A172 (cell line): ENCODE measurements at places on chromosomes 1 and 21. TPM values are rescaled to one million over a fixed set of nuclear protein-coding genes. Genes with fewer than 3 reads are reported as not detected.

DNA sequence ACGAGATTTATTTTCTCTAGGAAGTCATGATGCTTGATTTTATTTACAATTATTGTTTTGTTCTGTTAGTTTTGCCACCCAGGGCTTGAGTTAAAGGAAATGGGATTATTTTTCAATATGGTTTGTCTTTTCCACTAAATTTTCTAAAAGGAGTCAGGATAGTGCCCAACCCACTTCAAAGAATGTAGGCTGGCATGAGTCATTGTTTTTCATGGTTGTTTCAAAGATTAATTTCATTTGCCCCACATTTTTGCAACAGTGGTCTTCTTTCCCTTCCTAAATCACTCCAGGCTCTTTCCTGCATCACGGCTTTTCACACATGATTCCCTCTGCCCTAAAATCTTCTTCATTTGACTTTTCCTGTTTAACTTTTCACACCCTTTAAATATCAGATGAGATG, 2.5 kb downstream of the SLAMF6 start:
- peak; percentile 63 for DNase-seq

GRCh38 chr1:23638786-23639241, 52.8 kb upstream of the RPL11 start:
- DNase-seq = no peak

DNA sequence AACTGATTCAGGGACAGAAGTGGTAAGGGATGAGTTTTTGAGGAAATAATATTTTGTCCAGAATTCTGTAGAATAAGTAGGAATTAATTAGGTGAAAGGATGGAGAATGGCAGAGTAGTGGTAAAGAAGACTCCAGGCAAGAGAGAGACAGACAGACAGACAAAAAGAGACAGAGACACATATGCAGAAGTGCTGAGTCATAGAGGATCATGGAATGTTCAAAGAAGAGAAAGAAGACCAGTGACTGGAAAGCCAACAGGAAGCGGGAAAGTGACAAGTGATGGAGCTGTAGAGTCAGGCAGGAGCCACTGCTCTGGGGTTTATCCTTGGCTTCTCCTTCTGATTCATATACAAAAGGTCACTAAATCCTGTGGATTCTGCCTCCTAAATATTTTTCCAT, 85.9 kb downstream of the UROD start:
- DNase-seq = peak; percentile 21

TRIM67 gene
- total RNA-seq = 0.02 and 0.05 TPM in 2 replicates

AADACL3 gene
- total RNA-seq = not detected in 2 replicates

DNA sequence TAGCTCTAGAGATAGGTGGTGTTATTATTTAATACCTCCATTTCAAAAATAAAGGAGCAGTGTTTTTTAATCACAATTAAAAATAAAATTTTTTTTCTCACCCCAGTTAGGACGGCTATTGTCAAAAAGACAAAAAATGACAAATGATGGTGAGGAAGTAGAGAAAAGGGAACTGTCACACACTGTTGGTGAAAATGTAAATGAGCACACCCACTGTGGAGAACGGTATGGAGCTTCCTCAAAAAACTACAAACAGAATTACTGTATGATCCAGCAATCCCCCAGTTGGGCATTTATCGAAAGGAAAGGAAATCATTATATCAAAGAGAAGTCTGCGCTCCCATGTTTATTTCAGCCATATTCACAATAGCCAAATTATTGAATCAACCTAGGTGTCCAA, 148.7 kb upstream of the NR5A2 start:
- no peak for DNase-seq

ERICH3 gene
- 0.07 TPM in 1 of 2 replicates, not detected in the other for total RNA-seq

DNA sequence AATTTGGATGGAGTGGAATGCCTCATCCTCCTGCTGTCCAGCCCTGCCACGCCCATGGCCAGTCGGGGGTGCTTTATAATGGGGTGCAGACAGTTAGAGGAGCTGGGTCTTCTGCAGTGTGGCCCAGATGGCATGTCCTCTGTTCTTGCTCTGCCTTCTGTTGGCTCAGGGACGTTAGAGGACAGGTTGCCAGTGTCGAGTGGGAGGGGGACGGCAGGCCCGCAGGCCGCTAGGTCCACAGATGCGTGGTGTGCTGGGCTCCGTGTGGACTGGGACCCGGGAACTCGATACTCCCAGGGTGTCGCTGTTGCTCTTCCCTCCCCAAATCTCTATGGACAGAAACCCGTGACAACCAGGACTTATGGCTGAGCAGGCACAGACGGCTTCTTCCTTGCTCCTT, 33.3 kb downstream of the SIM2 start:
- DNase-seq = no peak

DNA sequence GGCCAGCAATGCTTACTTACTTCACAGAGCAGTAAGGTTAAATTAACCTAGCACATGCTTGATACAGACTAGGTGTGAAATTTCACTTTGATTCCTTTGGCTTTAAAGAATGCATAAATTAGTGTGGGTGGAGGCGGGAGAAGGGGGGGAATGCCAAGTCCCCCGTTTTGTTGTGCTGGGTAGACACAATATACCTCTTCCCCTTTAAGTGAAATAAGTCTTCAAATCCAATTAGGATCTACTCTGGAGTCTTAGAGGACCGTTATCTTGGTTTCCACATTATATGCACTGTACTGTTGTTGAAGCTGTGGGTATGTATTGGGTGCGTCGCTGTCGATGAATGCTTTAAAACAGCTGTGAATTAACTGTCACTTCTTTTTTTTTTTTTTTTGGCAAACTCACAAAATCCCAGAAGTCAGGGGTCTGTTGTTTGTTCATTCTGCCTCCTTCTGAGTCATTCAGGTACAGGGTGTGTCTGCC, 1.6 kb upstream of the S1PR1 start:
- no peak for DNase-seq

DNASE2B gene
- not detected in 2 replicates for total RNA-seq

ANKRD65 gene
- 0.12 TPM in 1 of 2 replicates, not detected in the other for total RNA-seq

ITLN2 gene
- total RNA-seq = not detected in 2 replicates

DNA sequence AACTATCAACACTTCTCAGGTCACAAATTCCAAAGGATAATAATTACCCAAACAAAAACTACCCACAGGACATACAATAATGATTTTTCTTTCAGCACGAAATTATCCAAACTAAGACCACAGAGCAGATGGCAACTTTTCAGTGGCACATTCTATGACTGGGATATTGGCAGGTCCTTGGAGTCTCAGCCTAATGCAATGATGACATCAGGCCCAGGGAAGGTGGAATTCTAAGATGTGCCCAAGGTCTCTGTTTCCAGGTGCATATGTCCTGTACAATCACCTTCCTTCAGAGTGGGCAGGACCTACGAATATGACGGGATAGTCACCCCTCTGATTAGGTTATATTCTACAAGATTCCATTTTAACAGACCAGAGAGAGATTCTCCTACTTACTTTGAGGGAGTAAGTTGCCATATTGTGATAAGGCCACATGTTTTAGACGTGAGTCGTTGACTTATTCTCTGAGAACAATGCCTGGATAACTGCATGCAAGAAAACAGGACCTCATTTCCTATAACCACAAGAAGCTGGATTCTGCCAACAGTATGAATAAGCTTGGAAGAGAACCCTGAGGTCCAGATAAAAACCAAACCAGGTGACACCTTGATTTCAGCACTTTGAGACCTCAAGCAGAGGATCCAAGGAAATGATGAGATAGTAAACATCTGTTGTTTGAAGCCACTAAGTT, 69.9 kb downstream of the ZC3H11B start:
- peak; percentile 50 for DNase-seq

GRCh38 chr1:201346337-201346939, 31.0 kb downstream of the TNNT2 start:
- peak; percentile 67 for DNase-seq

GRCh38 chr1:40692429-40692895, 958 bp downstream of the NFYC start:
- no peak for DNase-seq

DNA sequence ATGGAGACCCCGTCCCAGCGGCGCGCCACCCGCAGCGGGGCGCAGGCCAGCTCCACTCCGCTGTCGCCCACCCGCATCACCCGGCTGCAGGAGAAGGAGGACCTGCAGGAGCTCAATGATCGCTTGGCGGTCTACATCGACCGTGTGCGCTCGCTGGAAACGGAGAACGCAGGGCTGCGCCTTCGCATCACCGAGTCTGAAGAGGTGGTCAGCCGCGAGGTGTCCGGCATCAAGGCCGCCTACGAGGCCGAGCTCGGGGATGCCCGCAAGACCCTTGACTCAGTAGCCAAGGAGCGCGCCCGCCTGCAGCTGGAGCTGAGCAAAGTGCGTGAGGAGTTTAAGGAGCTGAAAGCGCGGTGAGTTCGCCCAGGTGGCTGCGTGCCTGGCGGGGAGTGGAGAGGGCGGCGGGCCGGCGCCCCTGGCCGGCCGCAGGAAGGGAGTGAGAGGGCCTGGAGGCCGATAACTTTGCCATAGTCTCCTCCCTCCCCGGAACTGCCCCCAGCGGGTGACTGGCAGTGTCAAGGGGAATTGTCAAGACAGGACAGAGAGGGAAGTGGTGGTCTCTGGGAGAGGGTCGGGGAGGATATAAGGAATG, 505 bp downstream of the LMNA start:
- no peak for DNase-seq

GRCh38 chr1:92952714-92953113, 8.5 kb downstream of the DIPK1A start:
- DNase-seq = no peak

- no peak for DNase-seq
Measured at GRCh38 chr1:155016231-155016831, 13.7 kb downstream of the ZBTB7B start.

SLC6A17 gene
- 0.33 and 0.34 TPM in 2 replicates for total RNA-seq

DNA sequence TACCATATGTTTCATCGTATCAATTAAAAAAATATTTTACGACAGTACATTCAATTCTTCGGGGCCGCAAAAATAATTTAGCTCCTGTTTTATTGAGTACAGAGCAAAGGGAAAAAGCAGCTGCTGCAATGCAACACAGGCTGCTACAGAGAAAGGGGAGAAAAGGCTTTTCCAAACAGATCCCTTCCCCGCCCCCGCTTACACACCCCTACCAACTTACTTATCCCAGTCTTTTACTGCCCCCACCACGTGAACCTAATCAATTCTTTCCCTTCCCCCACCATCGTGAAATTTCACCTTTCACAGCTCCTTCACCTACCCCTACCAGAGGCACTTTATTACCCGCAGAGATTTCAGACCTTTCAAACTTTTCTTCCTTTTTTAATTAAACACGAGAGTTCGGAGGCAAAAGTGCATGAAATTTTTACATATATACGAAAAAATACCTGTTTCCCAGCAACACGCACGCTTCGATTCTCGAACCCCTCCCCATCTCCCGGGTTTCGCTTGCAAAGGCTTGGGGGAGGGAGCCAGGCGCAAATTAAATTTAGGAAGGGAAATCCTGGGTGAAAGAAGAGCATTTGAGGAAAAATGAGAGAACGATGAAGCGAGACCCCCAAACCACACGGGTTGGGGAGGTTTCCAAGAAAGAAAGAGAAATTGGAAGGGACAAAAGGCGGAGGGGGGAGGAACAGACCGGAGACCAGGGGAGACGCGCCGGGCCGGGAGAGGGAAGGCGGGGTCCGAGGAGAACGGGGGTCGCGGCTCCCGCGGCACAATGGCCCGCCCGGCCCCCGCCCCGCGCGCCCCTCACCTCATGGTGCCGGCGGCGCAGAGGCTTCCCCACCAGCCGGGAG, 823 bp downstream of the ENAH start:
- peak; percentile 59 for DNase-seq

FYB2 gene
- total RNA-seq = 0.14 TPM in 1 of 2 replicates, not detected in the other

- DNase-seq = no peak
Measured at GRCh38 chr1:221573756-221574155, 168.1 kb downstream of the DUSP10 start.

PCAT6 gene
- not detected in 2 replicates for total RNA-seq

DNA sequence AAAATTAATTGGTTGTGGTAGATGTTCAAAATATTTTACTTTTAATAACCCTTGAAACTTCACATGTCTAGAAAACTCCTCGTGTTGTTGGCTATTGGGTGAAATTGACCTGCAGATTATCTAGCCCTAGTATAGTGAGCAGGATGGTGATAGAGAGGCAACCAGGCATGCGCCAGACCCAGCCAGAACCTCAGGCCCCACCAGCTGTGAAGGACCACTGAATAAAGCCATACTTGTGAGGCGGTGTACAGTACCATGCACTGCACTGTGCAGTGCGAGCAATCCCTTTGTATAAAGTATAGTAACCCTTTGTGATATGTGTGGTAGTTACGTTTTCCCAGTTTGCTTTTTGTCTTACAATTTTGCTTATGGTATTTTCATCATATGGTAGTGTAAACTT, 8.5 kb downstream of the TTF2 start:
- DNase-seq = no peak

GRCh38 chr1:65166572-65167305, 18.7 kb downstream of the AK4 start:
- DNase-seq = no peak

DNA sequence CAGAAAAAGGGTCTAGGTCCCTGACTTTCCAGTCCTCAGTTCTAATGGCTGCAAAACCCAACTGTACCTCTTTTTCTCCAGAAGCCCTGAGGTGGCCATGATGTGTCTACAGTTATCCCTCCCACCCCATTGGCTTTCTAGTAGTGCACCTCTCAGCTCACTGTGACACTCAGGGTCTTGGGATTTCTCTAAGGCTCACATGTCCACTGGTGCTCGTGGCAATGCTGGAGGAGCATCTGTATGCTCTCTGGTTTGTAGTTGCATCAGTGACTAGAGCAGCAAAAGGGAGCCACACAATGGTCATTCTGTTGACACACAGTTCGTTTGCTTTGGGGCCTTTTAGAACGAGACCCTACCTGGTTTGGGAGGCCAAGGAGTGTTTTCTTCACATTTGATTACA, 81.6 kb upstream of the SYT6 start:
- no peak for DNase-seq

DNA sequence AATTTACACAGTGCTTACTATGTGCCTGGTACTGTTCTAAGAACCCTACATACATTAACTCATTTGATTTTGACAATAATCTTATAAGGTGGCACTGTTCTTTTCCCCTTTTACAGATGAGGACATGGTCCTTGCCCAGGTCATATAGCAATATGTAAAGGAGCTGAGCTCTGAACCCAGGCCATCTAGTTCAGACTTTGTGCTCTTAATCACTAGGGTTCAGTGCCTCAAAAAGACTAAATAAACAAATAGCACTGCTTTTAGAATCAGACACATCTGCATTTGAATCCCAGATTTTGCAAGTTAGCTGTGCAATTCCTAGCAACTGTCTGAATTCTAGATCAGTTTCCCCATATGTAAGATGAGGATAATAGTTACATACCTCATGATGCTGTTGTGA, 8.7 kb upstream of the BCAR3 start:
- DNase-seq = no peak

GRCh38 chr1:38561725-38562124, 297.8 kb downstream of the RRAGC start:
- no peak for DNase-seq

- no peak for DNase-seq
Measured at GRCh38 chr1:149962736-149963135, 26.1 kb upstream of the MTMR11 start.
